H9 (cell line): ENCODE measurements at places on chromosomes 5 and 9.

- DNase-seq: no peak
Observed at GRCh38 chr5:161697001-161697400, 11.5 kb downstream of the GABRA6 start.

GRCh38 chr5:113140837-113141671, 164.5 kb downstream of the DCP2 start:
- DNase-seq: no peak

DNA sequence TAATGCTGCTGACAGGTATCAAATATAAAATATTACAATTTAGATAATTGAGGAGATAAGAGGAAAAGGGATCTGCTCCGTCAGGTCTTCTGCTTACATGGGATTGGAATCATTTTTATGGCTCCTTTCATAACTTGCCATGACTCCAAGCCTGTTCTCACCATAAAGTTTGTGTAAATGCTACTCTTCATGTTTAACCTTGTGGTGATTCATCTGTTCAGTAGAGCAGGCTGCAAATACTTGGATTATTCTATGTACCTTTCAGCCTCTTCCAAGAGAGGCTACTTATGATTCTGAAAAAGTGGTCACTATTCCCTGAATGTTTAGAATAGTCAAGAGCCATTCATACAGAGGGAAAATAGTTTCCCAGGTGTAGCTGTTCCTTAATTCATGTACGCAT, 66.9 kb downstream of the SLC44A1 start:
- DNase-seq: no peak

GRCh38 chr5:146564007-146564762, 48.2 kb upstream of the GPR151 start:
- DNase-seq: no peak

DNA sequence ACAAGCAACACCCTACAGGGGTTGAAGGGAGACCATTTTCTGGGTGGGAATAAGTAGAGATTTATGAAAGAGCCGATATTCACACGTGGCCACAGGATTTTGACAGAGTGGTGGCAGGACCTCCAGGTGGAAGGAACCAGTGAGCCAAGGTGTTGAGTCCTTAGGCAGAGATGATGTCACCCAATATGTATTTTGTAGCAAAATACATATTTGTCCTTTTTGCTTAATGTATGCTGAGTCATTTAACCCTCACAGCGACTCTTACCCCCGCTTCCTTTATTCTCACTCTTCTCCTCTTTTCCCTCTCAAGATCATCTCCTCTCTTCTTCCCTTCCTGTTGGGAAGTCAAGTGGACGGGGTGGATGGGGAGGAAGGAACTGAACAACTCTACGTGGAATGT, 215.7 kb upstream of the S1PR3 start:
- DNase-seq: no peak
